ENCODE measurements at places on chromosomes 1 and 21. TPM values are rescaled to one million over a fixed set of nuclear protein-coding genes. Genes with fewer than 3 reads are reported as not detected.
A peak's percentile ranks its signal among the peaks of the same experiment; 100 is the strongest.

DNA sequence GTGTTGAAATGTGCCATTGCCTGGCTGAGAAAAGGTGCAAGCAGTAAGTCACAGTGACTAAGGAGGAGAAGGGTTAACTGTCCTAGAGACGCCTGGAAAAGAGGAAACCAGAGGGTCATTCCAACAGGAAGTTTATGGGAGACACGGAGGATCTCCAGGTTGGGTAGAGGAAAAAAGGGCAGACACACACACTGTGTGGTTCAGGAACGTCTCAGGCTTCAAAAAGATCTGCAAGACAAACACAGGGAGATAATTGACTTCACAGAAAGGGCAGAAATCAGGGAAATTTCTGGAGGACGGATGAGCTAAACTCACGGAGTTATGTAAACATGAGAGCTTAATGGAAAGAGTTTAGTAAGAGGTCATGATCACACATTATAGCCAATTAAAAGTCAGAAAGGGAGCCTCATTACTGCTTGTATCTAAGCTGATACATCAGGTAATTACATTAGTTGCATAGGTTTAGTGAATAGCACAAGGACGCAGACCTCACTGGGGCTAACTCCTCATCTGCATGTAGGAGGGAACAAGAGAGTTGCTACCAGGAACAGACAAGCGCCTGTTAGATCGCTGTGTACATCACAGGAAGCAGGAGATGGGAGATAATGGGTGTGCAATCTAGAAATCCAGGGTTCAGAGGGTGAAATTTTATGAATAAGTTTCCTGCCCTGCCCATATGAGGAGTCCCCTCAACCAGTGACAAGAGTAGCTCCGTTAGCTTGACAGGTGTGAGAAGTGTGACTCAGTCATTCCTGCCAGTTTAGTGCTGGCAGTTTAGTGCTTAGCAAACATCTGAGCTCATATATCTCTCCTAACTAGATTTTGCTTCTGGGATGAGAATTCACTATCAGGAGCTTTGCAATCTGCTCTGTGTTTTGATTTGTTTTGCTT lies 96.6 kb upstream of the TNR start:
- DNase-seq: peak; percentile 43

GRCh38 chr1:201917362-201918033 lies 28.8 kb downstream of the SHISA4 start:
- no peak for DNase-seq

DNA sequence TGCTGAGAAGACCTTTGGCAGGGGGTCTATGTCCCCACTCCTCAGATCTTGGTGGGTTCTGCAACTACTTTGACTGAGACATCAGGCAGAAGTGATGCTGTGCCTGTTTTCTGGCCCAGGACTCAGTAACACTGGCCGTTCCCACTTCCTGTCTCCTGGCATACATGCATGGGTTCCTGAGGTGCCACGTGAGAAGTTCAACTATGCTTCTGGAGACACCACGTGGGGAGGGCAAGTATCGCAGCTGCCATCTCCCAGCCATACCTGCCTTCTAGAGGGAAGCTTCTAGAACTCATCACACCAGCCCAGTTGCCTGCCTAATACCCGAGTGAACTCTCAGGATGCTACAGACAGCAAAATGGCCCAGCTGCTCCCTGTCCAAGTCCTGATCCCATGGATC lies 65.8 kb downstream of the TRABD2B start:
- peak; percentile 9 for DNase-seq

DNA sequence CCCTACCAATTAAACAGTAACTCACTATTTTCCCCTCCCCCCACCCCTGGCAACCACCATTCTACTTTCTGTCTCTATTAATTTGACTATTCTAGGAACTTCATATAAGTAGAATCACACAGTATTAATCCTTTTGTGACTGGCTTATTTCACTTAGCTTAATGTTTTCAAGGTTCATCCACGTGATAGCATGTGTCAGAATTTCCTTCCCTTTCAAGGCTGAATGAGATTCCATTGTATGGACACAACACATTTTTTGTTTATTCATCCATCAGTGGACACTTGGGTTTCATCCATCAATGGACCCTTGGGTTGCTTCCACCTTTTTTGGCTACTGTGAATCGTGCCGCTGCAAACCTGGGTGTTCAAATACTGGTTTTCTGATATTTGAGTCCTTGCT lies 41.7 kb downstream of the EIF2D start:
- DNase-seq: no peak

Gene PRAMEF1
- not detected for total RNA-seq

DNA sequence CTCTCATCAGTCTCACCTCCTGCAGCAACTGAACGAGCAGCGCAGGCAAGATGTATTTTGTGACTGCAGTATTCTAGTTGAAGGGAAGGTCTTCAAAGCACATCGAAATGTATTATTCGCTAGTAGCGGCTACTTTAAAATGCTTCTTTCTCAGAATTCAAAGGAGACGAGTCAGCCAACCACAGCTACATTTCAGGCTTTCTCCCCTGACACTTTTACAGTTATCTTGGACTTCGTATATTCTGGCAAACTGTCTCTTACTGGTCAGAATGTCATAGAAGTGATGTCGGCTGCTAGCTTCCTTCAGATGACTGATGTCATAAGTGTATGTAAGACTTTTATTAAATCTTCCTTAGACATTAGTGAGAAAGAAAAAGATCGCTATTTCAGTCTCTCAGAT lies 53.7 kb downstream of the ZBTB8A start:
- DNase-seq: no peak

DNA sequence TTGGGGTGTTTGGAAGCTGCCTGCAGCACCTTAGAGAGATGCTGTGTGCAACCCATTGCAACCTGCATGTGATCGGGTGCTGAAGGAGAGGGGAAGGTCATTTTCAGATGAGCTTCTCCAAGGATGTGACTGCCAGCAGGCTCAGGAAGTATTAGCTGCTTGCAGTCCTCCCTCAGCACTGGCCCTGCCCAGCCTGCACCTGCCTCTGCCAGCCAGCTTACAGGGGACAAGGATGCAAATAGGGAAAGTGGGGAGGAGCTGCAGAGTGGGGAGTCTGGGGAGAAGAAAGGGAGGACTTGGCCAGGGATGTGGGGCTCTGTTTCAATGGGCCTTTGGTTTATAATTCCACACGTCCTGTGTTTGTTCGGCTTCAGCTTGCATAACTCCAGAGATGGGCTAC lies 254.5 kb downstream of the RRAGC start:
- DNase-seq: no peak

- no peak for DNase-seq
These were observed 916 bp downstream of the YIPF1 start for GRCh38 chr1:53888681-53889080.

DNA sequence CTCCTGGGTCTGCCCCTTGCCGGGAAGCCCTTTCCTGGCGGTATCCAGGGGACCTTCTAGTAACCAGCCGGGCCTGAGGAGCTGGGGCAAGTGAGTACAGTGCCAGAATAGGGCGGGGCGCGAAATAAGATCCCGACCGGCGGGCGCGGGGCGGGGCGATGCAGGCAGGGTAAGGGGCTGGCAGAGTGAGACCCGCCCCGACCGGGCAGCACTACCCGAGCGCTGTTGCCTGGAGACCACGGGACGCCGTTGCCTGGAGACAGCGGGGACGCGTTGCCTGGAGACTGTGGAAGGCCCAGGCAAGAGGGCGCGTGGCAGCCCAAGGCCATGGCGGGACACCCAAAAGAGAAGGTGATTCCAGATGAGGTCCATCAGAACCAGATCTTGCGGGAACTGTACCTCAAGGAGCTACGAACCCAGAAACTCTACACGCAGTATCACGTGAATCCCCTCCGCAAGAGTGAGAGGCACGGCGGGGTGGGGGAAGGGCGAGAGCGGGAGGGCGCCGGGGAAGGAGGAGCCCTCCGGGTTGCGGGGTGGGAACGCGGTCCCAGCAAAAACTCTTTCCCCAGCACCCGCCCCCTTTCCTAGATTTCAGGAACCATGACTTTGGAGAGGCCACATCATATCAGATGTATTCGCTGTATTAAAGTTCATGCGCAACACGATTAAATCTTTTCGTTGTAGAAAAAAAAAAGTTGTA lies 24.3 kb downstream of the EBNA1BP2 start:
- peak; percentile 62 for DNase-seq

GRCh38 chr1:48820491-48820890 lies 43.8 kb upstream of the BEND5 start:
- DNase-seq: no peak

DNA sequence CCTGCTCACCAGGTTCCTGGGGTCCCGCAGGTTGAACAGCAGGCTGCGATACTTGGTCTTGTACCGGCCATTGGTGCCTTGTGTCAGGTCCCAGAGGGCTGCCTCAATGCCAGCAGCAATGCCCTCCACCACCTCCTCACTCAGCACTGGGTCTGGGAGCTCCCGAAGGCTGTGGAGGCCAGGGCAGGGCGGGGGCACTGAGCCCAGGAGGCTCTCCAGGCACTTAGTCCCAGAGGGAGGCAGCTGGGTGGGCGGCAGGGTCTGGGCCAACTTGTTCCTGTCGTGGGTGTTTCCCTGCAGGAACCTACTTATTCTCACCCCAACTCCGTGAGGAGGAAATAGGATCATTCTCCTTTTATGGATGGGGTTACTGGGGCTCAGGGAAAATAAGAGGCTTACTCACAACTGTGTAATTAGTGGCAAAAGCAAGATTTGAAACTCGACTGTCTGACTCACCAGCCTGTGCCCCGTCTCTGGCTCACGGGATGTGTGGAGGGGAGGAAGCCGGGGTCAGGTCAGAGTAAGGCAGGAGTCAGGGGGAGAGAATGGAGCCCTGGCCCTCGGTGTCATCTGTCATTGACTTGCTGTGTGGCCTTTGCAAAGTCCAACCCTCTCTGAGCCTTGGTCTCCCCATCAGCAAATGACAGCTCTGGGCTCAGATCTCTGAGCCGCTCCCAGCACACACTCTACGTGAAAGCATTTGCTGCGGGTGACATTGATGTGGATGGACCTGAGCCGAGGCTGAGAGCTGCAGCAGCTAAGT lies 17.2 kb downstream of the SPOCD1 start:
- DNase-seq: peak; percentile 56

Gene CHD1L
- 56.8 TPM for total RNA-seq

- no peak for DNase-seq
These were observed 34.0 kb upstream of the ADGRL4 start for GRCh38 chr1:79040424-79041082.

DNA sequence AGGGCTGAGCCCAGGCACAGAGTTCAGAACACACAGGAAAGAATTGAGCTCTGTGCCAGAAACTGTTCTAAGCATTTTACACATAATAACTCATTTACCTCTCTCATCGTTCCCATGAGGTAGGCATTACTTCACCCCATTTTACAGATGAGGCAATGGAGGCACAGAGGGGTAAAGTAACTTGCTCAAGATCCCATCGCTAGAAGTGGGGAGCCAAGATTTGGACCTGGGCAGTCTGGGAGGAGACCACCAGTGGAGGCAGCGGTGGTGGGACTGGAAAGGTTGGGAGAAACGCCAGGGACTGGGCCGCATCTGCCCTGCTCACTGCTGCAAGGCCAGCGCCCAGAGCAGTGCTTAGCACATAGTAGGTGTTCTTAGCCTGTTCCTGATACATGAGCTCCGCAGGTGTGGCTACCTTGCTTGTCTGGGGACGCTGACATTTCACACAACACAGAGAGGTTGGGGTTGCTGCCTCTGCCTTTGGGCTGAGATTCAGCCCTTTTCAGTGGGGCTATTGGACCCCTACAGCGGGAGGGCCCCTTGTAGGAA lies 27.8 kb upstream of the EPS8L3 start:
- no peak for DNase-seq

Gene CD101
- total RNA-seq: 1.1 TPM

GRCh38 chr1:6801199-6801598 lies 15.9 kb downstream of the CAMTA1 start:
- no peak for DNase-seq

DNA sequence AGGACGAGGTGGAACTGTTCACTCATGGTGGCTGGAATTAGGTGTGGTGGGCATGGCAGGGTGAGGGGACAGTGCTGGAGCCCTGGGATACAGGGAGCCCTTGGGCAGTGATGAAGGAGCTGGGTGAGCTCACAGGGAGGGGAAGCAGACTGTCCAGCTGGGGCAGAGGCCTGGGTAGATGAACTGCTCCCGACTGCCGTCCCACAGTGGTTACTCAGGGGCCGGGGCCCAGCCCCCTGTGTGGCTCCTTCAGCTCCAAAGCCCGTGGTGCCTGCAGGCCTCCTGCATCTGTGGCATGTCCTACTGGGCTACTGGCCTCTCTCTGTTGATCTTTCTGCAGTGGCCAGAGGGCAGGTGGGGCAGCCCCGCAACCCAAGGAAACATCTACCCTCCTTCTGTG lies 661.1 kb downstream of the NPHP4 start:
- DNase-seq: no peak

Gene HAO2
- total RNA-seq: not detected

Gene OR2L3
- not detected for total RNA-seq

Gene FGR
- total RNA-seq: 0.10 TPM

Gene FCRL6
- not detected for total RNA-seq

Gene LCE1E
- total RNA-seq: not detected

- DNase-seq: no peak
These were observed 141.8 kb downstream of the TOMM20 start for GRCh38 chr1:234986750-234987414.

Gene SPRR2G
- total RNA-seq: not detected

- DNase-seq: no peak
These were observed 5.6 kb downstream of the MAP3K7CL start for GRCh38 chr21:29136033-29136432.

DNA sequence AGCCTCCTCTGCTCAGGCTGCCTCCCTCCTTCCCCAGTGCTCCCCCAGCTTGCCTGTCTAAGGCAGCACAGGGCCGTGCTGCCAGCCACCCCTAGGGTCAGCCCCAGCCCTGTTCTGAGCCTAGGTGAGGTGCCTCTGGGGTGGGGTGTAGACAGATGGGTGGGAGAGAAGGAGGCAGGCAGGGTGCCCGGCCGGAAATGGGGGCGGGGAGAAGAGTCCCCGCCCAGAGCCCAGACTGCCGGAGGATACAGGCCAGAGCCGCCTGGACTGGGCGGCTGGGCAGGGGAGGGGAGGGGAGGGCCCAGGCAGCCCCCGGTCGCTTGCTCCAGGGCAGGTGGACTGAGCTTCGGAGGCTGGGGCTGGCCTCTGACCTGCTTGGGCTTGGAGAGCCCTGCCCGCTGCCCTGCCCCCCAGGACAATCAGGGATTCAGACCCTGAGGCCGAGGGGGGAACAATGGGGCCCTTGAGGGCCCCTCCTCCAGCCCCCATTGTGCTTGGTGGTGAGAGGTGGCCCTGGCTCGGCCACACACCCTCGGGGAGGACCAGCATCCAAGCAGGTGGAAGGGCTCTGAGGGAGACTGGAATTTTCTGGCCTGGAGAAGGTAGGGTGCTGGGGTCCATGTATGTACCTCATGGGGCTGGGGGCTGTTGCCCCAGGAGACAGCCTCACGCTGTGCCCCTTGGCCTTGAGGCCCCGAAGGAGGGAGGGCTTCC lies at the start of gene GJC2:
Gene GJC2 (plus strand): TSS at position 525 of the 714 bp plus-strand sequence. CDS start 7,829 bp downstream, outside the sequence.
- no peak for DNase-seq

DNA sequence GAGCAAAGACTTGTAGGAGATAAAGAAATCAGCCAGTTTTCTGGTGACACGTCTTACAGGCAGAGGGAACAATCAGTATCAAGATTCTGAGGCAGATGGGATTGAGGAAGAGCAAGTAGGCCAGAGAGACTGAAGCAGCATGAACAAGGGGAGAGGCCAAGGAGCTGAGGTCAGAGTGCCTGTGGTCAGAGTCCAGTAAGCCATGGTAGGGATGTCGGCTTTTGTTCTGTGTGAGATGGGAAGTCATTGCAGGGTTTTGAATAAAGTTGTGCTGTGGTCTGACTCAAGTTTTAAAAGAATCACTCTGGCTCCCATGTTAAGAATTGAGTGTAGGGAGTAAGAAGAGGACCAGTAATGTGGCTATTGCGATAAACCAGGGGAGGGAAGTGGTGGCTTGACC lies 85.9 kb upstream of the IVNS1ABP start:
- DNase-seq: no peak

- no peak for DNase-seq
These were observed at the start of gene SPRR1A for GRCh38 chr1:152983743-152984142. Gene SPRR1A (plus strand): TSS chr1:152984081. CDS start chr1:152985231, 1,150 bp downstream.

GRCh38 chr1:110283677-110284076 lies 55.5 kb upstream of the RBM15 start:
- no peak for DNase-seq

Gene PDPN
- total RNA-seq: not detected

Gene PSRC1
- 19.3 TPM for total RNA-seq

All from activated naive CD4-positive, alpha-beta T cell treated with anti-CD3 and anti-CD28 coated beads for 36 hours (primary cell).